Breast epithelium (tissue), 4 donors: ENCODE measurements at places on chromosomes 13 and 19. TPM values are rescaled to one million over a fixed set of nuclear protein-coding genes. Genes with fewer than 3 reads are reported as not detected.

DNA sequence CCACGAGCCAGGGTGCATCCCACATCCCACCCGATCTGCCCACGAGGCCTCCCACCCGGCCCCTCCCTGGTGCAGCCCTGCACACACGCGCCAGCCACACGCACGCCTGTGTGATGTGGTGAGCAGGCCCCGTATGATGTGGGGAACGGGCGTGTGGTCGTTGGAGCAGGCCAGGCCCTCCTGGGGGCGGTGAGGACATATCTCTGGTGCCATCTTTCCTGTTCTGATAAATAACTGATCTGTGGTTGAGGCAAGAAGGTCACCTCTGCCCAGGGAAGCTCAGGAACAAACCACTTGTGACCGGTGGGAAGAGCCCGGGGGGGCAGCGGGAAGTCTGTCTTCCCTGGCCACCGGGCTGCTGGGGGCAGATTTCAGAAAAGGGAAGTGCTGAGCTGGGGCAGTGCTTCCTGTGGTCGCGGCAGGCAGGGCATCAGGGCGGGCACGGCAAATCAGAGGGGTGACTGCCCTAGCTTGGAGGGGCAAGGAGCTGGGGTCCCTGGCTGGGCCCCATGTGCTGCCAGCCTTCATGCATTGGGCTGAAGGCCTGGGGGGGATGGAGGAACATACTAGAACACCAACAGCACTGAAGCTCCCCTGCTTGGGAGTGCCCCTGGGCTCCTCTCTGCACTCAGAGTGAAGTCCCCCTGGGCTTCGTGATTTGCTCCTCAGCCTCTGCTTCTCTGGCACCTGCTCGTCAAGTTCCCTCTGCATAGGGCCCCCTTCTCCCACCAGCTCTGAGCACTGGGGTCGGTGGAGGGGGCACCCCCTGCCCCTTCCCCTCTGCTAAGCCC, 35.2 kb upstream of the SLC7A10 start:
- DNase-seq: no peak
- H3K4me3 ChIP-seq: no peak overlapping the region
- H3K36me3 ChIP-seq: no peaks in the 10 kb centered on the region
- H3K27ac ChIP-seq: no peak overlapping the region

GRCh38 chr19:55193481-55193880, 13.4 kb upstream of the SYT5 start:
- no peaks in the 10 kb centered on the region for H3K36me3 ChIP-seq
- H3K4me3 ChIP-seq: no peak overlapping the region
- H3K27ac ChIP-seq: no peak overlapping the region

GRCh38 chr13:110126391-110126961, 180.5 kb downstream of the COL4A1 start:
- no peak for DNase-seq
- no peaks in the 10 kb centered on the region for H3K27me3 ChIP-seq
- H3K36me3 ChIP-seq: no peaks in the 10 kb centered on the region
- H3K4me3 ChIP-seq: peak overlapping the region; percentile 27
- H3K27ac ChIP-seq: peak overlapping the region; percentile 85
- no peaks in the 10 kb centered on the region for H3K4me1 ChIP-seq

DNA sequence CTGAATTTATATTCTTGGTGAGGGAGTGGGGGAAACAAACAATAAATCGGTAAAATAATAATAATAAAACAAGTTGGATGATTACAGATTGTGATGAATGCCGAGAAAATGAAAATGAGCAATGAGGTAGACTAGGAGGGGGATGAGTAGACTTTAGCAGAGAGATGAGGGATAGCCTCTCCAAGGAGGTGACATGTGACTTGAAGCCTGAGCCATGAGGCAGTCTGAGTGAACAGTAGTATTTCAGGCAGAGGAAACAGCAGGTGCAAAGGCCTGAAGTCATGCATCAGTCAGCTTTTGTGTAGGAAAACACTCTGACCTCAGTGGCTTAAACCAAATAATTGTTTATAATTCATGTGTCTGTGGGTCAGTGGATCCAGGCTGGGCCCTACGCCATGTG, 4.6 kb downstream of the ZNF135 start:
- no peak overlapping the region for H3K4me3 ChIP-seq

GRCh38 chr13:95420501-95420900, 119.2 kb upstream of the ABCC4 start:
- no peaks in the 10 kb centered on the region for H3K27me3 ChIP-seq
- no peaks in the 10 kb centered on the region for H3K36me3 ChIP-seq
- H3K4me3 ChIP-seq: no peak overlapping the region
- no peaks in the 10 kb centered on the region for H3K4me1 ChIP-seq
- no peak overlapping the region for H3K27ac ChIP-seq

GRCh38 chr13:32669030-32669646, 82.9 kb downstream of the PDS5B start:
- no peak overlapping the region for H3K27ac ChIP-seq
- DNase-seq: no peak
- H3K4me1 ChIP-seq: no peaks in the 10 kb centered on the region
- H3K27me3 ChIP-seq: no peaks in the 10 kb centered on the region

DNA sequence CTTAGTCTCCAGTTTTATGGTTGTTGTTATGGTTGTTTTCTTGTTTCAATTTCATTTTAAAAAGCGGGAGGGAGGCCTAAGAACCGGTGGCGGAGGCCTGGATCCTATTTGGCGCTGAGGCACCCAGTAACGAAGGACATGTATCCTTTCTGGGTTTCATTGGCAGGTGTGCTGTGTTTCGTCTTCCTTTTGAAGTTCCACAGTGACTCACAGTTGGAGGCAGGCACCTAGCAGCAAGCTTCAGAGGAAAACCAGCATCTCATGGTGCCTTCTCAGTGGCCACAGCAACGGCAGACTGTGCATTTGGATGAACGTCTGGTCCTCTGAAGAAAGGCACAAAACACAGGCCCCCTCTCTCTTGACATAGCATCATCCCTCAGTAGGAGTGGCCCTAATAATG, 697.2 kb downstream of the EFNB2 start:
- H3K4me3 ChIP-seq: no peak overlapping the region
- H3K27me3 ChIP-seq: no peaks in the 10 kb centered on the region
- H3K36me3 ChIP-seq: no peaks in the 10 kb centered on the region
- no peak for DNase-seq
- H3K27ac ChIP-seq: no peak overlapping the region

GRCh38 chr19:15318241-15318691, 14.1 kb downstream of the BRD4 start:
- no peak for DNase-seq
- H3K27ac ChIP-seq: peak overlapping the region; percentile 27
- H3K27me3 ChIP-seq: no peaks in the 10 kb centered on the region
- H3K4me3 ChIP-seq: no peak overlapping the region
- no peaks in the 10 kb centered on the region for H3K36me3 ChIP-seq

DNA sequence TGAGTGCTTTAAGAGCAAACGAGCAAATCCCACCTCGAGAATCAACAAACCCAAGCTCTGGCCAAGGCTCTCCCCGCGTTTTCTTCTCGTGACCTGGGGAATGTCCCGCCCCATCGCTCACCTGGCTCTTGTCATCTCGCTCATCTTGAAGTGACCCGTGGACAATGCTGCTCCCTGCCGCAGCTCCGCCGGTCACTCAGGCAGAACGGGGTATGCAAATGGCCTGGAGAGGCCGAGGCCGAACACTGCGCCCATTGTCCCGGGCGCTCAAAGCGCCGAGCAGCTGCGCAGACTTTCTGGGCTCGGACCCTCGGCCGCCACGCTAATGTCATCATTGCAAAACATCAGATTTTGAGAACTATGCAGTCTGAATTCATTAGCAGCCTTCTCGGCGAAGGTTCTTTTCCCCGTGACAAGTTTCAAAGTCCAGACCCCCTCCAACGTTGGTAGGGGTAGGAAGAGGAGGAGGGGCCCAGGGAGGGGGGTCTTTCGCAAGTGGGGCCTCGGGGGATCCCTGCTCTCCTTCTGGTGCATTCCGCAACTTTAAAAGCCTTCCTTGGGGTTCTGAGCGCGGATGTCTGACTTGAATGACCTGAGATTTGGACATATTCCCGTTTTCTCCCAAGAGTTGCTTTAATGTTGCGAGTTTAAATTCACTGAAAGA, 39.7 kb downstream of the SOX1 start:
- no peaks in the 10 kb centered on the region for H3K4me1 ChIP-seq
- DNase-seq: no peak
- H3K27ac ChIP-seq: no peak overlapping the region
- no peak overlapping the region for H3K4me3 ChIP-seq
- H3K36me3 ChIP-seq: no peaks in the 10 kb centered on the region
- peaks cover 10% of the 10 kb centered on the region for H3K27me3 ChIP-seq

- no peak for DNase-seq
- H3K36me3 ChIP-seq: no peaks in the 10 kb centered on the region
- H3K27ac ChIP-seq: peak overlapping the region; percentile 86
- peak overlapping the region; percentile 80 for H3K4me3 ChIP-seq
- no peaks in the 10 kb centered on the region for H3K27me3 ChIP-seq
Observed at GRCh38 chr19:58561373-58562121, 3.1 kb upstream of the UBE2M start.

- H3K4me3 ChIP-seq: no peak overlapping the region
- H3K4me1 ChIP-seq: no peaks in the 10 kb centered on the region
- no peaks in the 10 kb centered on the region for H3K36me3 ChIP-seq
- DNase-seq: no peak
- H3K27me3 ChIP-seq: no peaks in the 10 kb centered on the region
- H3K27ac ChIP-seq: peak overlapping the region; percentile 23
Observed at GRCh38 chr13:40611004-40611403, 55.4 kb downstream of the FOXO1 start.

DNA sequence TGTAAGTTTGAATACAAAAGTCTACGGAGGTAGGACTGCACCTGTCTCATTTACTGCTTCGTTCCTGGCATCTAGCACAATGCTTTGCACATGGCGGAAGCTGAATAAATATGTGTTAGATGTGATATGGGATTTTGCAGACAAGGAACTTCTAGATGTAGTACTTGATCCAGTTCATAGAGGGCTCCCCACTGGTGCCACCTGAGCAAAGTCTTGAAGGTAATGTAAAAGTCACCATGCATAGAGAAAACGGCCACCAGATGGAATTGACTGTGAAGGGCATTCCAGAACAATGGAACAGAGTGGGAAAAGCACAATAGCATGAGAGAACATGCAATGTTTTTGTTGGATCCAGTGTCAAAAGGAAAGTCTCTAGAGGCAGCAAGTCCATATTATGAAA, 209.3 kb downstream of the HS6ST3 start:
- no peaks in the 10 kb centered on the region for H3K27me3 ChIP-seq
- no peak for DNase-seq
- H3K36me3 ChIP-seq: no peaks in the 10 kb centered on the region
- H3K4me1 ChIP-seq: no peaks in the 10 kb centered on the region

DNA sequence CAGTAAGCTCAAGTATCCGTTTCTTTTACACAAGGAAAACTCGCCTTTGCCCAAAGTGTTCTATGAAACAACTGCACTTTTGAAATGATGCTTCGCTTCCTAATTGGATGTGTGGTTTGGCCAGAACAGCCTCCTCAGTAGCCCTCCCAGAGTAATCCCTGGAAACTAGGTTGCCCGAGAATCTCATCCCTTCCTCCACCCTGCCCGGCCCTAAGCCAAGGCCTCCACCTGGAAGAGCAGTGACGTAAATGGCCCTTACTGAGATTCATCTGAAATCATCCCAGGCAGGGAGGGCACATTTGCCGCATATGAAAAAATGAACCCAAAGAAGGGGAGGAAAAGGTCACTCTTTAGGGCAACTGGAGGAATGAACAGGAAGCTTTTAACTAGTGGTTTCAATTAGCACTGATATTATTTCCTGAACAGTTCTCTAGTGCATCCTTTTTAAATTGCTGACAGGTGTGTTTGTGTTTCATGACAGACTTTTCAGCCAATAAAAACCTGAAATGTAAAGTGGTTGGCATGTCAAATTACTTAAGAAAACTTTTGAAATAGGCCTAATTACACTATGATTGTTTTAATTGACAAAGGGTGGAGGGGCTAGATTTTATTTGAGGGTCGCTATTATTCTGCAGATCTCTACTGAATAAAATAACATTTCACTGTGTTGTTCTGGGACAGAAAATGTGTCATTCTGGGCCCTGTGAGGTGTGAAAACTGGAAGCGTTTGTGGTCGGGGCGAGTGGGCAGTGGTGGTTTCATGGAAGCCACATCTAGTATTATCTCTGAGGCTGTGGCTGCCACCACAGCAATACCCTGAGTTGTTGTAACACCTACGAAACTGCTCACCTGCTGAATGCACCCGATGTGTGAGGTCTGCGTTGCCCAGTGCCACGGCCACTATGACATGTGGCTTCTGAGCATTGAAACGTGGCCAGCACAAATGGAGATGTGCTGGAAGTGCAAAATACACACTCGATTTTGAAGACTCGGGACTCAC, 112.1 kb downstream of the ZIC5 start:
- no peak overlapping the region for H3K27ac ChIP-seq
- H3K4me3 ChIP-seq: no peak overlapping the region
- no peaks in the 10 kb centered on the region for H3K36me3 ChIP-seq
- no peaks in the 10 kb centered on the region for H3K4me1 ChIP-seq

- H3K4me1 ChIP-seq: no peaks in the 10 kb centered on the region
- peaks cover 22% of the 10 kb centered on the region for H3K36me3 ChIP-seq
- no peaks in the 10 kb centered on the region for H3K27me3 ChIP-seq
- no peak for DNase-seq
- no peak overlapping the region for H3K27ac ChIP-seq
Observed at GRCh38 chr19:35729021-35729420, 11.2 kb downstream of the KMT2B start.

DNA sequence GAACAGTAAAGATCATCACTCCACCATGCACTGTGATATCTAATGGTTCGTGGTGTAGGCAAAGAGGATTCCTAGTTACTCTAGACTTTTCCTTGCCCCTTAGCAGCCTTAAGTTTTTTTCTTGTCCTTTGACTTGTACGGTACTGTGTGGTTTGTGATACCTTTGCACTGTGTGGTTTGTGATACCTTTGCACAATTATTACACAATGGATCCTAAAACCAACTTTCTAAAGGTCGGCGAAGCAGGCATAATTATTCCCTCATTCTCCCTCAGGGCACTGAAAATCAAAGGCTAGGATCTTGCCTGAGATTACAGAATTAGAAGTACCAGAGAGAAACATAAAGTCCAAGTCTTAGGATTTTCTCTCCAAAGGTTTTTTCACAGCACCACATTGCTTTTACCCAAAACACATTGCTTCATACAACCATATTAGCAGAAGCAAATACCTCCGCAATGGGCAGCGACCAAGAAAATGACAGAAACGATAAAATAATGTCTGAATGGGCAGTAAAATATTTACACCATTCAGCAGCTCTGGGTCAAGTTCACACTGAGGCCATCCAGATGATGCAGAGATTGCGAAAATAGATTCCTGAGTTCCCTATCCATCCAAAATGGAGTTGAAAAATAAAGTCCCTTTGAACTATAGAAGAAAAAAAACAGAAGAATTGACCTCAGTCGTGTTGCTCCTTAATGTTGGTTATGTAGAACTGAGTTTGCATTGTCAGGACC, 106.4 kb downstream of the FGF14 start:
- H3K27ac ChIP-seq: no peak overlapping the region
- no peaks in the 10 kb centered on the region for H3K36me3 ChIP-seq
- no peak overlapping the region for H3K4me3 ChIP-seq
- H3K27me3 ChIP-seq: no peaks in the 10 kb centered on the region
- no peak for DNase-seq
- no peaks in the 10 kb centered on the region for H3K4me1 ChIP-seq

NLRP9 gene
- total RNA-seq: not detected

CNN1 gene
- total RNA-seq: 74.3 TPM

METTL21C gene
- total RNA-seq: not detected

TTC9B gene
- total RNA-seq: not detected

SCN1B gene
- 5.1 TPM for total RNA-seq

TNFRSF19 gene
- total RNA-seq: 7.9 TPM

IGFL4 gene
- total RNA-seq: not detected
